Epithelial cell of prostate (primary cell): ENCODE measurements at places on chromosomes 13 and 19.

DNA sequence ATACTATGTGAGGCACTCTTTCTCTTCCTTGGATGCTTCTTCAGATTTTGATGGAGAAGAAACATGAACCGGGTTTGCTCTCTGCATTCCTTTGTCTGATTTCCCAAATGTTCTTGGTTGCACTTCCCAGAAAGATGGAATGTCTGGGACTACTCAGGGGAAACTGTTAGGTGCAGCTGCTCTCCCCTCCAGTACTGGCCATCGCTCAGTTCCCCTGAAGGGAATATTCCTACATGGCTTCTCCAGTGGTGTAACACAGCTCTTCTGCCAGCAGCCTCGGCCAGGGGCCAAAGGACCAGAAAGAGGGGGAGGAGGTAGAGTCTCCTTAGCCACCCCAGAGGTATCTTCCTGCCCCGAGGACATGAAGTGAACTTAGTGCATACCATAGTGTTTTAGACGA, 33.5 kb upstream of the SPRY2 start:
- DNase-seq = no peak

DNA sequence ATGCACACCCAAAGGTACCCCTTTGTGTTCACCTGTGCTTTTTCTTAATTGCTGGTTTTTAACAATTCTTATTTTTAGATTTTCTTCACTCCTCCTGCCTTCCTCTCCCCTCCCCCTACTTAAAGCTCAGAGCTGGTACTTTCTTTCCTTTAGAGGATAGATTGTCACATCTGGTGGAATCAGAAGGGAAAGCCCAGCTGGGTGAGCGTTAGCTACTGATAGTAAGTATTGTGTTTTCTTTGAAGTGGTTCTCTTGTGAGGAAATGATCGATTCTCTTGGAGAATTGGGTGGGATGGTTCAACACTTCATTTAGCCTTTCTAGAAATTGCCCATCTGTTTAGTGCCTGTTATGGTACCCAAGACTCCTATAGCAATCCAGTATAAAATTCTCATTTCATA, 84.8 kb downstream of the FLT1 start:
- no peak for DNase-seq

DNA sequence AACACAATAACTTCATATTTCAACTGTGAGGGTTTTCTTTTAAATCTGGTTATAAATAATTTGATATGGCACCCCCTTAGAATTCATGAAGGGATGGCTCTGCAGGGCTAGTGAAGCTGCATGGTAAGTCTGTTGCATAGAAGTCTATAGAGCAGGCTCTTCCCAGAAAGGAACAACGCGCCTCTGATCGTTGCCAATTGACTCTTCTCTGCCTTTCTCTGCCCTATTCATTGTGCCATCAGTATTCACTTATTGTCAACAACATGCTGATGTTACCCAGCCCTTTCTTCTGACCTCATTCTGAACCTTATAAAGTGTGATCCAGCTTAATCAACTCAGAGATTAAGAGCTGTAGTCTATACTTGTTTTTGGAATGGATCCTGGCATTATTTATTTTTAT, 16.3 kb upstream of the DCT start:
- DNase-seq = no peak

DNA sequence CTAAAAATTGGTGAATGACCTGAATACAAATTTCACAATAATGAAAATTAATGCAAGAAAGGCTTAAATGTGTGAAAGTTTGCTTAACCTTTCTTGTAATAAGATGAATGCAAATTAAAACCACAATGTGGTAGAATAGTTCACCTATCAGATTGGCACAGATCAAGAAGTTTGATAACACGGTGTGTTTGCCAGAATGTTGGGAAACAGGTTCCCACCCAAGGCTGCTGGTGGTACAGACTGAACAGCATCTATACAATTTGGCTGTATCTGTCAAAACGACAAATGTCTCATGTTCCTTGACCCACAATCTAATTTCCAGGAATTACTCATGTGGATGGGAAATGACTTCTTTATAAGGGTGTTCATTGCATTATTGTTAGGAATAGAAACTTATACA, 8.6 kb upstream of the IRS2 start:
- no peak for DNase-seq

DNA sequence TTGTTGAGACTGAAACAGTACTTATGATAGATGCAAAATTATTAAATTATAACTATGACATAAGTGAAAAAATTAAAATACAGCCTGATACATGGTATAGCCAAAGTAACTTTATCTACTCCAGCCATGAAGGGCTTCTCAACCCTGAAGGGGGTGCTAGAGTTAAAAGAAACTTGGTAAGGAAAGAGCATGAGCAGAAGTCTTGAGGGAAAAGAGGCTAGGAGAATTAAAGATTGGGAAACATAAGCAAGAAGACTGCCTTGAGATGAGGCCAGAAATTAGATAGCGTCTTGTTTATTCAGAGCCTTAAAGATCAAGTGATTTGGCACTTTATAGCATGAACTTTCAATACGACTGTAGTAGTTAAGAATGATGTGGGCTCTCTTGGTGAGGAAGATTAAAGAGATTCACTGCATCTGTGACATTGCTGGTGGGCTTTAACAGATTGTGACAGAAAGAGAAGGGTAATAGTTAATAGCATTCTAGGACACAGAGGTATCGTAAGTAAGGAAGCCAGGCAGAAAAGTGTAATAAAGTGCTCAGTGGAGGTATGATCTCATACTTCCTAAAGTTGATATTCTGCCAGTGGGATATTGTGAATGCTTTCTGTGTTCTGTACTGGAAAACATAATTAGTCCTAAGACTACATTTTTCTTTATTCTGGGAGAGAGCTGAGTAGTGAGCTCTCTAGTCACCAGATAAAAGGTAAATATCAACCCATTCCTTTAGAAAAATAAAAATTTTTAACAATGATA, 385.4 kb upstream of the PRR20A start:
- DNase-seq = no peak

- DNase-seq = no peak
Measured at GRCh38 chr19:36973021-36973843, 57.1 kb downstream of the ZNF568 start.

GRCh38 chr13:112687836-112688559, 1.8 kb upstream of the ATP11A start:
- DNase-seq = no peak

DNA sequence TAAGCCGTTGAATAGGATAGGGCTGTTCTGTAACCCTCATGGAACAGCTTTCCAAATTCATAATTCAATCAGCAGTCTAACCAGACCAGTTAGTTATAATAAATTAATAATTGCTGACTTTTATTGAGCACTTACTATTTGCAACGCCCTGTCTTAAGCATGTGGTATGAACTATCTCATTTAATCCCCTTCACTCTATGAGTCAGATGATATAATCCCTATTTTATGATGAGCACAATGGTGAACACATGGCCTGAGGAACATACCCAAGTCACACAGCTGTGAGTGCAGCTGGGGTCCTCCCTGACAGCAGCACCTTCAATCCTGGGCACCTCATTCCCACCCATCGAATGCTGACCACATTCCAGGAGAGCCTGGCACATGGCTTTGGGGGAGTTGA, 28.0 kb upstream of the SACS start:
- DNase-seq = no peak

- no peak for DNase-seq
Measured at GRCh38 chr19:8036434-8037099, 16.0 kb upstream of the CCL25 start.

DNA sequence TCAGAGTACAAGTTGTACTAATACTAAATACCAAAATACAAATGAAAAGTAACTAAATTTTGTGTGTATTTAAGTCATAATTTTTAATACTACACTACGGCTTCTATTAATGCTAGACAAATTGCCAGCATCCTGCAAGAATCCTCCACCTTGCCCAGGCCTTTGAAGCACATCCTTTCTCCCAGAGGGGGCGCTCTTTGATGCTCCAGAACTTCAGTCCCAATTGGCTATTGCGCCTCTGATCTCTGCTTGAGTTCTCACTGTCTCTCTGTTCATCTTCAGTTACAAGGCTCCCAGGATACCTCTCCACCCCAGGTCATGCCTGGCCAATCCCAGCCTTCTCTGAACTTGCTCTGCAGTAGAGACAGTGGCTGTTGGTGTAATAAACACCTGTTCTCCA, 141.0 kb downstream of the DCLK1 start:
- no peak for DNase-seq

- no peak for DNase-seq
Measured at GRCh38 chr19:50647879-50648615, 1.2 kb upstream of the C19orf81 start.

DNA sequence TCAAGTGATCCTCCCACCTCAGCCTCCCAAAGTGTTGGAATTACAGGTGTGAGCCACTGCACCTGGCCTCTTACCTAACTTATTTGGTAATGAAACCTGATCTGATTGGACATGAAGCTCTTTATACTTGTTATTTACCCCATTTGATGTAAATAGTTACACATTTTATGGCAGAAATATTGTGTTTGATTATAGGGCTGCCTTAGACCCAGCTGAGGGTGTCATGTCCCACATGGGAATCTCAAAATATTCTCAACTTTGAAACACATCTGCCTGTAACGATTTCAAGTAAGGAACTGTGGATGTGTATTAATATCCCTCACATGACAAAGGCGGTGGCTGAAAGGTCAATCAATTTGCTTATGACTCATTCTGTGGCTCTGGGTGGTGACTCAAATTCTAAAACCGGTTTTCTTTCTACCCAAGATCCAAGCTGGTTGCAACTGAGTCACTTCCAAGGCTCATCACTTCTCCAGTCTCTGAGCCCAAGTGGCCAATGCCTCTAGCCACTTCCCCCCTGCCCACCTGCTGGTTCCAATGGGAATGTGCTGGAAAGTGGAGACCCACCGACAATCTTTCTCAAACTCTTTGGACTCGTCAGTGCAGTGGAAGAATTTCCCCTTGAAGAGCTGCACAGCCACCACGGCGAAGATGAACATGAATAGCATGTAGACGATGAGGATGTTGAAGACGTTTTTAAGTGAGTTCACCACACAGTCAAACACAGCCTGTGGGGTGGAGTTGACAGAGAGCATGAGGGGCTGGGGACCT, 110.9 kb downstream of the IER2 start:
- DNase-seq = peak; percentile 79

DNA sequence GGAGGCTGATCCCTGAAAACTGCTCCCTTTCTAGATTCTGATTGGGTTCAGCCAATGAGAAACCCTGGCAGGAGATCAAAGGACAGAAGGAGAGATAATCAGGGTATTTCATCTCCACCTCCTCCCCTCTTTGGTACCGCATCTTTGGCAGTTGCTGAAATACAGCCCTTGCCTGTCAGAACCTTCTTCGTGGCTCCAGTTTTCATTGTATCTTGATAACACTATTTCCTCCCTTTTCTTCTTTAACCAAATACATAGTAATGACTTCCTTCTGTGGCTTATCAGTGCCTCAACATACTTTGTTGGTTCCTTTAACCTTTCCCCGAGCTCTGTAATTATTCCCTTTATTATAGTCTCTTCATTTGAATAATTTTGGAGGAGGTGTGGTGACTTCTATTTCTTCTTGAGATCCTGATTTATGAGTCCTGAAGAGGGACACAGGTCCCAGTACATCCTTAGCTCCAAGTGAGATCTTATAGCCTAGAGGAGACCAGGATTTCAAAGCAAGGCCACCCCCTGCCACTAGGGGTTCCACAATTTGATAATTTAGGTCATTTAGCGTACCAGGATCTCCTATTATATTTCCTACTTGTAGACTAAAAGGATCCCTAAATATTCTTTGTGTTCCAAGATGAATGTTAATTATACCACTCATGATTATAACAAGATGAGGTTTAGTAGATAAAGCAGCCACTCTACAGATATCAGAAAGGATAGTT, 98.0 kb downstream of the EDNRB start:
- DNase-seq = no peak

DNA sequence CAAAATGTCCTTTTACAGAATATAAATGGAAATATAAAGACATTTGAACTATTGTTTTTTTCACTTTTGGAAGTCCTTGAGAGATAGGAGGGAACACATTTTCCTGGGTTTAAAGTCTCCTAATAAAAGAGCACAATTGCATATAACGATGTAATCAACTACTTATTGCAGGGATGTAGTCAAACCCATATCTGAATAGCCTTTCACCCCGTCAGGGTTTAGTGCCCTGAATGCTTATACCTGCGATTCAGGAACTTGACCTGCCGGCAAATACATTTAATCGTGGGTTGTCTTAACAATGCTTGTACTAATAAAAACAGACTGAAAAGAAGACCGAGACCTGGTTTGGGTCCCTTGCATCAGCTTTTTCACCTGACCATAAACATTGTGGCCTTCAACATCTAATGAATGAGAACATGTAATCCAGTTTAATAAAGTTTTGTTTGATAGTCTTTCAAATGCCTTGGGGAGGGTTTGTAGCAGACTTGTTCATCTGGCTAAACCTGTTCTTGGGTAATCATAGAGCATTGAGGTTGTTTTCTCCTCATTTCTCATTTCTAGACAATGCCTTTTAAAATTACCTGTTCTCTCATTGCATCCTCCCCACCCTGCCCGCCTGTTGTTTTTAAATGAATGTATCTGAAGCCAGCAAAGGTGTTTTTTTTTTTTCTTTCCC, 7.0 kb downstream of the KLF5 start:
- peak; percentile 55 for DNase-seq

DNA sequence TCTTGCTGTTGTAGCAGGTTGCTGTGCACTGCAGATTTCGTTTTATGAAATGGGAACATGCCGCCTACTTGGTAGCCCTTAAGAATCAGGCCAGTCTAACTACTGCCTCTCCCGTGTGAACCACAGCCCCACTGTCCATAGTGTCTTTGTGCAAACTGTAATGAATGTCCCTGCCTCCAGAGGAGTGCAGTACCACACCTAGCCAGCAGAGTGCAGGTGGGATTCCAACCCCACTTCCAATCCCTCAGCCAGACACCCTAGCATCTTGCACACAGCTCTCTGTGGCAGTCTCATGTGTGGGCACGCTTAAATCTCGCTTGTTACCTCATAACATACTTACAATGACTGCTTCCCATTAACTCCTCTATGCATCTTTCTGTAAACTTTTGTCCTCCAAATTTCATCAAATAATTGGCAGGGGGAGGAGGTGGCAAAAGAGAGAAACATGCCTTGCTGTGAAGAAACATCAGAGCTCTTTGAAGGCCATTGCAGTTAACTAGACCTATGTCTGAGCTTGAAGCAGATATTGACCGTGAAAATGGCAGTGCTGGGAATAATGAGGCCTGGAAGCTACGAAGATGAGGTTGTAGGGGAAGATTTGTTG, 47.2 kb downstream of the ZAR1L start:
- DNase-seq = no peak

DNA sequence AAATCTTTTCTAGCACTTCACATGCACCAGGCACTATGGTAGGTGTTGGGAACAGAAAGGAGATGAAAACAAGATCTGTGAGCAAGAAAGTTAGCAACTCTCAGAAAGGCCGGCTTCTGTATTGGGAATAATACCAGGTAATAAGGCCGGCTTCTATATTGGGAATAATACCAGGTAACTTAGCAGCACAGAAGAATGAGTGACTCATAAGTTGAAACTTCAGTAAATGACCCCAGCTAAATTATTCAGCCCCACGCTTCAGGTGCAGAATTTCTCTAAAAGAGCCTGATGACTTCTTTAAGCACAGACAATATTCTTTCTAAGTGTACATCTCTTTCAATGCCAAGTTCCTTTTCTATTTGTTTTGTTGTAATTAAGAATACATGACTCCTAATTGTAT, 151.3 kb downstream of the MYO16 start:
- DNase-seq = no peak
